Stimulated activated naive CD4-positive, alpha-beta T cell (primary cell): ENCODE measurements at places on chromosomes 12 and 14.

- no peak for DNase-seq
Measured at GRCh38 chr12:89783359-89784060, 74.9 kb upstream of the ATP2B1 start.

- DNase-seq = no peak
Measured at GRCh38 chr12:87982208-87982607, 47.0 kb downstream of the C12orf50 start.

- no peak for DNase-seq
Measured at GRCh38 chr12:14824012-14824634, 10.1 kb upstream of the SMCO3 start.

DNA sequence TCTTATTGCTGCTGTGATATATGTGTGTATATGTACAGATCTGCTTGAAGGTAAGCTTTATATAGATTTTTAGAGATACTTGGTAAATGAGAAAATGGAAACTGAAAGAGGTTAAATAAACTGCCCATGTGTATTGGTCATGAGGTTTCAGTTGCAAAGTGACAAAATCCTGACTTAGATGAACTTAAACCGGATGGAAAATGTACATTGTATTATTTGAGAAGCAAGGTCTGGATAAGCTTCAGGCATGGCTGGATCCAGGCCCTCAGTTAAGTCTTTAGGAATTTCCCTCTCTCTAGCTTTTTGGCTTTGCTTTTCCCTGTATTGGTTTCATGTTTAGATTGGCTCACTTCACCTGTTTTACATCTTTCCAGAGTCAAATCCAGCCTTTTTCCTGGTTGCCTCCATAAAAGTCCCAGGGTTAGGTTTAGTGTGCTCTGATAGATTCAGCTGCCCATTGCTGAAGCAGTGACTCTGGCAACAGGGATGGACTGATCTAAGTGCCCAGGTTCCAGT is 21.0 kb upstream of the MAP1LC3B2 start:
- DNase-seq = no peak

GRCh38 chr12:108609537-108610335 is 11.9 kb upstream of the TMEM119 start:
- no peak for DNase-seq

DNA sequence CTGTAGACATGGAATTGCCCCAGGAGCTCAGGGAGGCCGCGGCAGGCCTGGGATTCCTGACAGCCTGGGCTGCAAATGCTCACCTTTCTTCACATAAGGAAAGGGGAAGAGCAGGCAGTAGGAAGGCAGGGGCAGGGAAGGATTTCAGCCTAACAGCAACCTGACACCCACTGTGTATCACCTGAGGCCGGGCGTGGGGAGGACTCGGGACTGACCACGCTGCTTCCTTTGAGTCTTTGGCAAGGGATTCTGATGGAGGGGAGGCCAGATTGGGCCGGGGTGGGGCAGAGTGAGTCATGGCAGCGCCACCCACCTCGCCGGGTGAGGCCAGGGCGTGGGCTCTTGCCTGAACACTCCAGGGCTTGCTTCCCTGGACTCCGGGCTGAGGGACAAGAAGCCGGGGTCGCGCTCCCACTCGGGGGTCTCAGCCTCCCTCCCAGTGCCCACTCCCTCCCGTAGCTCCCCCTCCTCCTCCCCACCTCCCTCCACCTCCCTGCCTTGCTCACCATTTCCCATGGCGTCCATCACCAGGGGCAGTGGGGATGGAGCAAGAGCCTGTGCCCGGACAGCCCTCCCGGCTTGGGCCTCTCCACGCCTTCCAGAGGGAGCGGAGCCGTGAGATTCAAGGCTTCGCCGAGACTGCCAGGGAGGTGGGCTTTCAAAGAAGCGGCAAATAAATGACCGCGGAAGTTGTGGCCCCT is 247.9 kb upstream of the RTL1 start:
- no peak for DNase-seq

- no peak for DNase-seq
Measured at GRCh38 chr14:20274062-20274461, 31.7 kb downstream of the TTC5 start.

DNA sequence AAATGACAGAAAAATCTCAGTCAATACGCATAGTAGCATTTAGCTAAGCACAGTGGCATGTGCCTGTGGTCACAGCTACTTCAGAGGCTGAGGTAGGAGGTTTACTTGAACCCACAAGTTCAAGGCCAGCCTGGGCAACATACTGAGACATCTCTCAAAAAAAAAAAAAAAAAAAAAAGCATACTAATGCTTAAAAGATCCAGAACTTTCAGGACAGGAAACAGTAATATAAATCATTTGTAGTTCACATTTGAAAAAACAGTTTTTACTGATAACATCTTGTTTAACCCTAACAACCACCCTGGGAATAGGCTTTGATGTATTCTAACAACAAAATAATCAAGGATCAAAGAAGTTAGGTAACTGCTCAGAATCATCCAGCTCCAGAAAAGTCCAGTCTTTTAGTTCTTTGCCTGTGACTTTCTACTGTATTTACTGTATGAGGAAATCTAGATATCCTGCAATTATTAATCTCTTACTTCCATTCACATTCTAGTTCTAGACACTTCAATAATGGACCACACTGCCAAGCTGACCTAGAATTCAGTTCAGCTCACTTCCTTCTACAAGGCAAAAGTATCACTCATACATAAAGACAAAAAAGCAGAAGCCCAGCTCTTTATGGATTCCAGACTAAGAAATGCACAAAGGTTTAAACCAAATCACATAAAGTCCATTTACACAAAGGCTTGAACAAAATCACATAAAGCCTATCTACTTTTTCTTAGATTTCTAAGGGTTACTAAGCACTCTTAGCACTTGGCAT is 28.5 kb downstream of the PAWR start:
- DNase-seq = no peak

GRCh38 chr14:37553935-37554550 is 41.0 kb downstream of the FOXA1 start:
- DNase-seq = no peak
